ENCODE measurements at places on chromosomes 11 and 22. TPM values are rescaled to one million over a fixed set of nuclear protein-coding genes. Genes with fewer than 3 reads are reported as not detected.

DNA sequence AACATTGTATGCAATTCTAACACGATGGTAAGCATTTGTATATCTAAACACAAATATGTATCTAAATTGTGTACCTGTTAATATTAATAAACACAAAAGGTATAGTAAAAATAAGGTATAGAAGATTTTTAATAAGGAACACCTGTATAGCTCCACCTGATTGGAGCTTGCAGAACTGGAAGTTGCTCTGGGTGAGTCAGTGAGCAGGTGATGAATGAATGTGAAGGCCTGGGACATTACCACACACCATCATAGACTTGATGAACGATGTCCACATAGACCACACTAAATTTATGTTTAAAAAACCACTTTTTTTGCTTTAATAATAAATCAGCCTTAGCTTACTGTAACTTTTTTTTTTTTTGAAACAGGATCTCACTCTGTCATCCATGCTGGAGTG lies 97.6 kb upstream of the CLMP start:
- DNase-seq, result no peak

DNA sequence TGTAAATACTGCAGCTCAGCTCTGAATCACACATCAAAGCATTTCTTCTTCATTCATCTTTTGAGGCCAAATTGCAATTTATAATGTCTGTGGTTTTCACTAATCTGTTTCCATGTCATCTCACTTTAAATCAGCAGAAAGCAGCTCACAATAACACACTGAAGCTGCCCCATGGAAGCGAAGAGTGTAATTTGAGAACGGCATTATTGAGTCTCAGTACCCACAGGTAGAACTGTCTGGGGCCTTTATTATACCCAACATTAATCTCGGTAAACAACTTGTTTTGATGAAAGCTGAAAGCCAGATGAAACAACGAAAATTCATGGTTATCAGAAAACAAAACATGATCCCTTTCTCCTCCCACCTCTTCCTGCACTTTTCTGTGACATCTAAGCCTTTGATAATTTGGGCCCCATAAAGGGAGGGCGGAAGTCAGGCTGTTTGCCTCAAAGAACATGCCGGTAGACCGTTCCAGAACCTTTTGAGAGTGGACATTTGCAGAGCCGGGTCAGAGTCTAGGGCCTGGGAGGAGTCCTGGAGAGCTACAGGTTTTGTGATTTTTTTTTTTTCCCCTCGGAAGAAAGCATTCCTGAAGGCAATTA lies 68.2 kb upstream of the SESN3 start:
- DNase-seq, result no peak

DNA sequence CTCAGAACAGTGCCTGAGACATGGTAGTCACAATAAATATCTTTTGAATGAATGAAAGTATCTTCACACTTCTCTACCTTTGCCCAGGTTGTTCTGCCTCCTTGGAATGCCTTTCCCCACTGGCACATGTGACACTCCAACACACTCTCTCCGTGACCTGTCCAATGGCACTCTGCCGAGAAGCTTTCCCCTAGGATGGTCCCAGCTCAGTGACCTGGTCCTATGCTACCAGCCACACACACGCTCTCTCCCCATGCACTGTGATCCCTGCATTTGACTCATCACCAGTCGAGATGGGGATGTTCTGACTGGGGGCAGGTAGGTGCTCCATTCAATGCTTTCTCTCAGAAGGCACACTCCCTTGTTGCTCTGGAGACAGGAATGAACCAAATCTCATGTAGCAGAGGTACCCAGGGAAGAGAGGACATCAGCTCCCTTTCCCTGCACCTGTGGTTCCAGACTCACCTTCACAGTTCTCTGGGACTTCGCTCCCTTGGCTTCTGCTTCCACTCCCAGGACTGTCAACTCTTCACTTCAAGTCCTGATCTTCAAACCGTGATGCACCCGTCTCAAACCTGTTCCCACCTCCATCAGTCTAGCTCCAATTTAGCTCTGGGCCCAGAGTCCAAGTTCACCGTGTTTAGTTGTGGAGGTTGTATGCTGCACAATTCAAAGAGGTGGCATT lies 30.7 kb upstream of the LMO1 start:
- no peak for DNase-seq

GRCh38 chr11:8692417-8692816 lies 9.8 kb downstream of the RPL27A start:
- no peak for DNase-seq

- DNase-seq, result no peak
These were observed 40.3 kb upstream of the SMTN start for GRCh38 chr22:31040542-31041398.

DNA sequence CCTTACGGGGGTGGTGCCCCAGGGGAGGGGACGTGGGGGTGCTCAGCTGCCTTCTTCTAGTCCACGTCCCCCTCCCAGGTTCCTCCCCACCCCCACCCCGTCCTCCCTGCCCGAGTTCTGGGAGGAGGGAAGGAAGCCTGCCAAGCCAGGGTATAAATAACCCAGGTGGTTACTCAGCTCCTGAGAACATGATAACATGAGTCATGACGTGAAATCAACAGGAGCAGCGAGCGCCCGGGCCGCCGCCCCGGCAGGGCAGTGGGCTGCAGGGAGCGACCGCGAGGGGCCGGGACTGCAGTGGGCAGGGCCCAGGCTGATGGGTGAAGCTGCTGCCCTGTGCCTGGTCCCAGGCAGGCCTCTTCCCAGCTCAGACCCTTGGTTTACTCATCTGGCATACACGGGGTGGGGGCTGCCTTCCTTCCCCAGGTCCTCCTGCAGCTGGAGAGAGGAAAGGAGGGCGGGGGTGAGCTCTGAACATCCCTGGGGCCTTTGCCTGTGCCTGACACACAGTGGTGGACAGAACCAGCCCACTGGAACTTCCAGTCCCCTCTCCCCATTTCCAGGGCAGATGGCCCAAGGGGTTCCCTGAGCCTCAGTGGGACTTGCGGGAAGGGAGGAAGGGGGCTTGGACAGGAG lies 8.8 kb upstream of the PDGFB start:
- DNase-seq, result peak; percentile 54

DNA sequence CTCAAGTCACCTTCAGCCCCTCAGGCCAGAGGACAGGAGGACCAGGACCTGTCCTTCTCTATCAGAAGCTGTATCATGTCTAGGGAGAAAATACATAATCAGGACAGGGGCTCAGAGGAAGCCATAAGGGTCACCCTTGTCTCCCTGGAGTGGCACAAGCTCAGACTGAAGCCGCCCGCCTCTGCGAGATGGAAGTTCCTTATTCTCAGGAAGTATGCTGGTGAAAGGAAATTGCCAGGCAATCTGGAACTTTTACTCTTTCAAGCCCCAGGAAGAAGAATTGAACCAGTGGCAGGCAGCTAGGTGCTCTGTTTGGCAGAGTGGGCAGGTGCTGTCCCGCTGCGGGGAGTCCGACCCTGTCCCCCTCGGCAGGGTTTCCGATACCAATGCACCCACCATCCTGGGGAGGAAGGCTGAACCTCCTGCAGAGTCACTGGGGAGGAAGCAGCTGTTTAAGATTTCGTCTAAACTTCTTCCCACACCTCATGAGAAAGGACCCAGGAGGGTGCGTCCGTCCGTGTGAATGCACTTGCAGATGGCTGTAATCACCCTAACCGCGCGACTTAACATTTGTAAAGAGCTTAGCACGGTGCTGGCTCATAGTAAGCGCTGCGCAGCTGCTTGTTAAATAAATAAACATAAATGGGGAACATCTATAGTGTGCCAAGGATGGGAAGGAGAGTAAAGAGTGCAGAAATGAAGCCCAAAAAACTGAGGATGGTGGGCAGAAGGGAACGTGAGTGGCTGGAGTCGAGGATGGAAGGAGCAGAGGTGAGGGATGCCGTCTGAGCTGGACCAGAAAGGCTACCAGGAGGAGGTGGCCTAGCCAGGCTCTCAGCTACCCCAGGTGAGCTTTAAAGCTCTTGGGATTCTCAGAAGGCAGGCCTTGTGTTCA lies 5.0 kb upstream of the ANO1 start:
- peak; percentile 39 for DNase-seq

SC5D gene
- polyA plus RNA-seq, result 62.7 TPM

TESMIN gene
- polyA plus RNA-seq, result 0.79 TPM

All from AG04450 (cell line).